ENCODE measurements at places on chromosomes 1 and 21.

- peak; percentile 47 for DNase-seq
Measured at GRCh38 chr1:111615870-111616715, 3.5 kb upstream of the RAP1A start.

DNA sequence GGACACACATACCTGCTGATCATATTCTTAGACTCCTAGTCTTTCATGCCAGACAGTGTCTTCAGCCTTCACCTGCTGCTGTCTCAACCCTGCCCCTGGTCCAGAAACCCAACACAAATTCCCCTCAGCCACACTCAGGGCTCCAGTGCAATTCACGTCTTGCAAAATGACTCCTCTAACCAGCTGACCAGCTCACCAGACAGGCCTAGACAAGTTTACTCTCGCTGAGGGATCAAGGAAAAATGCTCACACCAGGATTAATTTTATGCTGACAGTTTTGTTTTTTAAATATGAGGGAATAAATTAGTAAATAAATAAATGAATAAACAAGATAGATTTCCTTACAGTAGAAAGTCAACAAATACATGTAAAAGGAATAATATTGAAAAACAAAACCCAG lies 28.5 kb downstream of the CCDC185 start:
- no peak for DNase-seq

DNA sequence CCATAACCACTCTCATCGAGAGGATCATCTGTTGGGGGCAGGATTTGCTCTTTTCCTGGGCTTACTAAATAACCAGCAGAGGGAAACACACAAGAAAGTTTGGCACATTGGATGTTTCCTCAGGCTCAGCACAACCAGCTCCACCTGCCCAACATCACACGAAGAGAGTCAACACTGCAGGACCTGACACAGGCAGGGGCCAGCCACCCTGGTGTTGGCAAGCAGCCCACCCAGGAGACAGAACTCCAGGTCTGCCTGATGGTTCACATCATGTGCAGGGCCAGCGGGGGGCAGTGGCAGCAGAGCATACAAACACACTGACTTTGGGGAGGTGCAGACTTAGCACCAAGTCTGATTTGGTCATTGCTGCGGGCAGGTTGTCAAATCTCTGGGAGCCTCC lies 182.3 kb upstream of the GALNT2 start:
- no peak for DNase-seq

DNA sequence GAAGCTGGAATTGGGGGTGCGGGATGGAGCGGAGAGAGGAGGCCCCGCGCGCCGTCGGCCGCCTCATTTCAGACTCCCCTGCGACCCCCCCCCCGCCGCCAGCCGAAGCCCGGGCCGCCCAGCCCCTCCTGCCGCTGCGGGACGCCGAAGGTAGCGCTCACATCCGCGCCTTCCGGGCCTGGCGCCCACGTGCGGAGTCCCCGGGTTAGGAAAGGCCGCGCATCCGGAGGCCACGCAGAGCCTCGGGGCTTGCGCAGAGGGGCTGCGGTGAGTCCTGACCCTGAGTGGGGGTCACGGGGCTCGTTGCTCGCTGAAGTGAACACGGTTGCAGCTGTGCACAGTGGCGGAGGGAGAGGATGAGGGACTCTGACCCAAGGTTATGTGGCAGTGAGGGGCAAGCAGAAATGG lies 552 bp upstream of the ZNF496 start:
- no peak for DNase-seq

DNA sequence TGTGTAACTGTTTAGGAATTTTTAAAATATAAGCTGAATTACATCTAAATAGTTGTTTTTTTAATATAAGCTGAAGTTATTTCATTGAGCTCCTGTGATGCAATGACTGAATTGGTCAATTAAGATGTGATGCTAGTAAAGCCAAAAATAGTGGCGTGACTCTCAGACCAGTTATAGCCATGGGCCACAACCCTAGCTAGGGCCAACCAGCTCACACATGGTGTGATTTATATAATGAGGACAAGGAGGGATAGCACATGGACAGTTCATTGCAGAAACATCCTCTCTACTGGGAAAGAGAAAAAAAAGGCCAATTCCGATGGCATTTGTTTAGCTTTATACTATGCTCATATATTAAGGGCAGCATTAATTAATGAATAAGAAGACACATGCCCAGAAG lies 119.3 kb upstream of the PROX1 start:
- no peak for DNase-seq

DNA sequence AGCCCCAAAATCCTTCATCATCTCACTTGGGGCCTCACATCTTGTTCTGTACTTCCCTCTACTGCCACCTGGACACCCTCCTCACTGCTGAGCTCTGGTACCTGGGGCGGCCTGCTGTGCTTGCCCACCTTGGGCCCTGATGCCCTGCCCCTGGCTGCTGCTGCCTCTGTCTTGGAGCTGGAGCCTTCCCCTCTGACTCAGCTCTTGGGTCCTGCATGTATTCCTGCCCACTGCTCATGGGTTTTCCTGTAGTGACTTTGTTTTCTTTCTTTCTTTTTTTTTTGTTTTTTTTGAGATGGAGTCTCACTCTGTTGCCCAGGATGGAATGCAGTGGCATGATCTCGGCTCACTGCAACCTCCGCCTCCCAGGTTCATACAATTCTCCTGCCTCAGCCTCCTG lies 37.5 kb downstream of the TRAPPC10 start:
- no peak for DNase-seq

DNA sequence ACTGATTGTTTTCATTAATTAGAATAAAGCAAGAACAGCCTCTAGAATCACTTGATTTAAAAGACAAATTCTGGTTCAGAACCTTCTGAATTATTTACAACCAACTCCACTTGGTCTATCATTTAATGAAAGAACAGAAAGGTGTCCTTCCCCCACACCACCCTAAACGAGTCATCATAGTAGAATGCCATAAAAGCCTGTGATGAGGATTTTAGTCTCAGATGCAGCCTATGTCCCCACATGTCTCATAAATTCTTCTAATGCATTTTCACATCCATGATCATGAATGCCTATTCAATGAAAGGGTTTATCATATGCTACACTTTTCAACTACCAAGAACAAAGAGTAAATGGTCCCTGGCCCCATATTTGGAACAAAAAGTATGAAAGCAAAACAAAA lies 508.1 kb downstream of the DPYD start:
- DNase-seq: no peak

DNA sequence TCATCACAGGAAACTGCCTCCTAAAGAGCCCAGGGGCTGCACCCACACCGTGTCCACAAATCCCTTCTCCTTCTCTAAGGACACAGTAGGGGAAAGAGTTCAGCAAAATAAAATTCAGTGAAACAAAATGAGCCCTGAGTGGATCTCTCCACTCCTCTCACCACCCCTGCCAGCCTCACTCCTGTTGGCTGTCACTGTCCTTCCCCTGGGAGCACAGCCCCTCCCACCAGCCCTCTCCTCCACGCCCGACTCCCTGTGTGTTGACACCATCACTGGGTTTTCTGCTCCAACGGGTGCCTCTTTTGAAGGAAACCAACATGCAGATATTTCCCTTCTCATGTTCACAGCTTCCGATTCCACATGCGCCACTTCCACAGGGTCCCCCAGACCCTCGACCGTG lies 356.2 kb downstream of the AJAP1 start:
- no peak for DNase-seq

DNA sequence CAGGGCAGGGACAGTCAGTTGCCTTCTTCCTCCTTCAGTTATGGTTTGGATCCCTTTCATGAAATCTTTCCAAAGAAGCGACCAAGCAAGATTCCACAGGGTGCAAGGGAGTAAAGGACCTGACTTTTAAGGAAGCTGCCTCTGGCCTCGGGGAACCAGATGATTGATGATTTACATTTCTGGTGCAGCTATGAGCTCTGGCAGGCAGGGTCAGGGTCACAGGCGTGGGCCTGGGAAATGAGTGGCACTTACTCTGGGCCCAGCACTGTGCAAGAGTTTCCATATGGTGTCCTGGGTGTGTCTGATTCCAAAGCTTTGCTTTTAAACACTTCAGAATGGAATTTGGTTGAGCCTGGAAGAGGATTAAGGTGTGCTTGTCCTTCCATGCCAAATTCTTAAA lies 7.2 kb upstream of the CRABP2 start:
- DNase-seq: no peak

DNA sequence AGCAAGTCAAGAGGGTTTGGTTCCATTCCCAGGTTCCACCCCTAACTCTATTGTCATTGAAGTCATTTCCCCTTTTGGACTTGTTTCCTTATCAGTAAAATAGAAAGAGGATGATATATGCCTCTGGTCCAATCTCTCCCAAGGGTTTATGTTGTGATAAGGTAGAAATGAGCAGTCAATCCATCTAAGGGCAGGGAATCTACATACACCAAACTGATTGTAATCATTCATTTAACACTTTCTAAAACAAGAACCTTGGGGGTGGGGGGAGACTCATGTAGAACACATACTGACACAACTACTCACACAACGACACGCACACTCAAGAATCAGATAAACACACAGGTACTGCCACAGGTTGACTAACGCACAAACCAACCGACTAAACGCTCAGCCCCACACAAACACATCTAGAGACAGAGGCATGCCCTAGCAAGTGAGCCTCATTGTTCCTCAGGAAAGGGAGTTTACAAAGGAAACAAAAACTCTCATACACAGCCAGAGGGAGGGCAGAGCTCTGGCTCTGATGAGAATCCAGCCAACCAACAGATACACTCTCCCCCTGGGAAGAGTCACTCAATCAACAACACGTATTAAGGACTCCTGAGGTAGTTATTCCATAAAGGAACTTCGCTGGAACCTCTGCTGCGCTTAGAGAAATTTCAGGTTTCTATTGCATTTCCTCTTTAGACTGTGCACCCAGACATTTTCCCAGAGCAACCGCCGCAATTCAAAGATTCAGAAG lies 1.0 kb downstream of the F11R start:
- DNase-seq: no peak

- DNase-seq: no peak
Measured at GRCh38 chr1:89866568-89866967, 45.7 kb downstream of the LRRC8D start.

- DNase-seq: peak; percentile 9
Measured at GRCh38 chr1:66271216-66271903, 262.6 kb upstream of the SGIP1 start.

GRCh38 chr21:45820171-45821091 lies 161.1 kb upstream of the COL6A1 start:
- DNase-seq: peak; percentile 45

GRCh38 chr1:152735648-152736047 lies 22.2 kb upstream of the KPRP start:
- no peak for DNase-seq

DNA sequence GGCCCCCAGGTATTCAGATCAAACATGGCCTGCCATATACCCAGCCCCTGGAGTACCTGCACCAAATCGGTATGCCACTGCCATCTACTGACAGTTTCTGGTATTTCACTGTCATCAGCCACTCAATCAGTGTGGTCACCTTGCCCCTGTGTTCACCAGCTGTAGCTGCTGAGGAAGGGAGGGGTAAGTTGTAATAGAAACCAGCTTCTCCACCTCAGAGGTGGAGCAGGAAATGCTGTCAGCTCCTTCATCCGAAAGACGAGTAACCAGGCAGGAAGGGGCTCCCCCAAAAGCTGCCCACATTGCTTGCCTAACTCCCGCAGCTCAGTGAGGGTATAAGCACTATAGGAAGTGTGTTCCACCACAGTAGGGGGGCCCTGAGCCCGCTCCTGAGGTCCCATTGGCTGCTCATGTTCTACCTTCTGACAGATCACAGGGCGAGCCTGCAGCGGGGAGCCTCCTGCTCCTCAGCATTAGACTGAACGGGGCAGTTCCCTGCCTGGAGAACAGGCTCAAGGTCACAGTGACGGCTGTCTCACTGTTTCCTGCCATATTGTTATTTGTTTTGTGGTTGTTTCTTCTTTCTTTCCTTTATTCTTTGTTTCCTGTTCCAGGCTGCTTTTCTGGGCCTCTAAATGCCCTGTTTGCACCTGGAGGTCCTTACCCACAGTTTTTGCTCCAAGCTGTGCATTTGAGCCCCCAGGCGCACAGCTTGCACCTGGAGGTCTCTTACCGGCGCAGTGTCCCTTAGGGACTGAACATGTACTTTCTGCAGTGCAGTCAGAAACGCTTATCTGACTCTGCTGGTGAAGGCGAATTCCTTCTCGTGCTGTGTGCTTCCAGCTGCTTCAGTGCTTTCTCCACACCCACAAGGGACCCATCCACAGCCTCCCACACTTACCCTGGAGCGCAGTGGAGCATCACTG lies 1638.3 kb downstream of the MRPL39 start:
- peak; percentile 29 for DNase-seq

DNA sequence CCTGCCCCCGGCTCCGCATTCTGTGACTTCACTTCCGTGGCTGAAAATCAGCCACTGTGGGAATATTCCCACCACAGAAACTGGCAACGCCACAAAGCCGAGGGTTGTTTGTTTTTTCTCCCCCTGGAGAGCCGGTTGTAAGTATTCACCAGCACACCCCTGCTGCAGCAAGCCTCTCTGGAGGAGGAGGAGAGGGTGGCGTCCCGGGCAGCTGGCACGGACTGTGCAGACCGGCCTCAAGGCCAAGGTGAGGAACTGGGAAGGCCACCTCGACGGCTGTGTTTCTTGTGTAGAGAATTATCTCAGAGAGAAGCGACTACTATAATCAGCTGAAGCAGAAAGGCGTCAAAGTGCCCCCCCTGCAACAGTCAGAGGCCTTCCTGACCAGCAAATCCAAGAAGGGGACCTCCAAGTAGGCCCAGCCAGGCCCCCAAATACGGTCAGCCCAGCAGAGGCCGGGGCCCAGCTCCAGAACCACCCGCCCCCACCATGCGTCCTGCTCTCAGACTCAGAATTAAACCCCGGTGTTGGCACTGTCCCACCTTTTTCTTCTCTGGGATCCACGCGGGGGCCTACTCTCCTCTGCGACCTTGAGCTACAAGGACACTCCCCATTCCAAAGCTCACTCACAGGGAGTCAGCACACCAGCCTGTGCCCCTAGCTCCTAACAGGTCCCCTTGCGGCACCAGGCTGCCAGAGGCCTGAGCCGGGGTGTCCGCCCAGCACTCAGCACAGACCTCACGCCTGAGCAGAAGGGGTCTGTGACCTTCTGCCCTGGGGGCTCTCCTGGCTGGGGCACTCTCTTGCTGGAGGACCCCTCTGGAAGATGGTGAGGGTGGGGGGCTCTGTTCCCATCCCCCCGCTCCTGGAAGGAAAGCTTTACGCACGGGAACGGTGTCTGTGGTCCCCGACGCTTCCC lies 1.2 kb upstream of the SMIM1 start:
- no peak for DNase-seq

- DNase-seq: no peak
Measured at GRCh38 chr1:202159534-202160371, 649 bp downstream of the PTPN7 start.

DNA sequence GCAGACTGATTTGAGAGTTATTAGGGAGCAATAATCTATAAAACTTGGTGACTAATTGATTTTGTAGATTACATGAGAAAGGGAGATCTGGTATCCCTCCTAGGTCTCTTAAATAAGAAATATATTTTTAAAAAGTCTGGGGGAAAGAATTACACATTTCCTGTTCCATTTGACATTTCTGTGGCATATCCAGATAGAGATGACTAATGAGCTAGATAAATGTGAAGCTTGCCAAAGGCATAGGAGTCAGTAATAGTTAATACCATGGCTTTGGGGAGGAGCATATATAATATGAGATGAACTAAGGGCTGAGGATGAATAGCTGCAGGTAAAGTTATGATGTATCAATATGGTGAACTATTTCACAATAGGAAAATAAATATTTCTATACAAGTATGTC lies 663.7 kb downstream of the PTPRC start:
- no peak for DNase-seq

All from T-helper 22 cell (primary cell).